Iris pigment epithelial cell (primary cell): ENCODE measurements at places on chromosomes 12 and 14.

DNA sequence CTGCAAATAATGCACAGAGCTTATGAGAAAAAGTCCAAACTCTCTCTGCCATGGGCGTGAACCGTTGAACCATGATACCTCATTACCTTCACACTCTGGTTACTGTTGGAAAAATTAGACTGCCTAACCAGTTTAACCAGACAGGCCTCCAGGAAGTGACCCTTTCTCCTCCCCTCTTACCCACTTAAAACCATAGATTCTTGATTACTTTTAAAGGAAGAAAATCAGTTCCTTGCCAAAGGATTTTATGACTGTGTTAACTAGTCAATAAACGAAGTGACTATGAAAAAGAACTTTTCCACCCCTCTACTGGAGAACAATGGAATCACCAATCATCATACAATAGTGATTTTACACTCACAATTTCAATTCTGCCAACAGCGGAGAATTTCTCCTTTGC is 254.0 kb upstream of the ATP2B1 start:
- no peak for DNase-seq

DNA sequence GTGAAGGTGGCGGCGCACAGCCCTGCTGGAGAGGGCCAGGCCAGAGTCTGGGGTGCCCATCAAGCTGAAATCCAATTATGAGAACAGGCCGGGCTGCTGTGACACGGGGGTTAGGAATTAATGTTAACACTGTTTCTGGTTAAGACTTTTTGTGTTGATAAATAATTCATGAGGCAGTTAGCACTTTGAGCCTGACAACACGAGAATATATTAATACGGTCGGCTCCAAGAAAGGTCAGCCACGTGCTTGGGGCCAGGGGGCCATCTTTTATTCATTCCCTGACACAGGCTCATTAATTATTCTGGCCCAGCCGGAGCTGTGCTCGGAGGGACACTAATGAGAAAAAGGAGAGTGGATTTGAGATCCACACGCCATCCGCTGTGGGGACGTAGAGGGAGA is 45.1 kb downstream of the FBRSL1 start:
- DNase-seq: no peak

DNA sequence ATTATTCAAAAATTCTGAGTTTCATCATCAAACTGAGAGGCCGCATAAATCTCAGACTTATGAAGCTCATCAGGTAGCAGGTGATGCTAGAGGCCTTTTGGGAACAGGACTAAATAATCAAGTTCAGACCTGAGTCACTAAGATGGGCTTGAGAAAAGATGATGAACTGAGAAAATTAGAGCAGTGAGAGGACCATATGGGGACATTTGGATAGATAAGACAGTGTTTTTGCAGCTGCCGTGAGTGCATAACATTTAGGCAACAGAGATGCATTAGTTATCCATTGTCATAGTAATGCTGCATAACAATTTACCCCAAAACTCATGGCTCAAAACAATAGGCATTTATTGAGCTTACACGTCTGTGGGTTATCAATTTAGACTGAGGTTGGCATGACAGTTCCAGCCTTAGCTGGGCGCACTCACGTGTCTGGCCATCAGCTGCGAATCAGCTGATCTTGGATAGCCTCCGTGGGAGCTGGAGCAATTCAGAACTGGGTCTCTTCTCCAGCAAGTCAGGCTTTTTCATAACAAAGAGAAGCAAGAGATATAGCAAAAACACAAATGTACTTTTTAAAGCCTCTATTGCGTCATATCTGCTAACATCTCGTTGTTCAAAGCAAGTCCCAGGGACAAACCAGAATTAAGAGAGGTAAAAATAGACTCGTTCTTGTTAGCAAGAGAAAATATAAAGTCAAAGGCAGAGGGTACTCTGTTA is 72.8 kb downstream of the CAPZA3 start:
- DNase-seq: no peak

DNA sequence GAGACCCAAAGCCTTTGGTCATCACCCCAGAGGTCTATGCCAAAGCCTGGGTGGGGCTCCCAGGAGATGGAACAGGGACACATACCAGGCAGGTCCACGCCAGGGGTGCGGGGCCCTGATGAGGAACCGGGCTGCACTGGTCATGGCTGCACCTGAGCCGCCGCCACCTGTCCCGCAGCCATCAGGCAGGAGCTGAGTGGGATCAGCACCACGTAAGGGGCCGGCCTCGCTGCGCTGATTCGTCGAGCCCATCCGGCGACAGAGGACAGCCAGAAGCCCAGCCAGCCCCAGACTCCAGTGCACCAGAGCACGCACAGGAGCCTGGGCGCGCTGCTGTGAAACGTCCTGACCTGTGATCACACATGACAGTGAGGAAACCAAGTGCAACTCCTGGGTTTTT is 15.9 kb downstream of the DEGS2 start:
- DNase-seq: no peak

DNA sequence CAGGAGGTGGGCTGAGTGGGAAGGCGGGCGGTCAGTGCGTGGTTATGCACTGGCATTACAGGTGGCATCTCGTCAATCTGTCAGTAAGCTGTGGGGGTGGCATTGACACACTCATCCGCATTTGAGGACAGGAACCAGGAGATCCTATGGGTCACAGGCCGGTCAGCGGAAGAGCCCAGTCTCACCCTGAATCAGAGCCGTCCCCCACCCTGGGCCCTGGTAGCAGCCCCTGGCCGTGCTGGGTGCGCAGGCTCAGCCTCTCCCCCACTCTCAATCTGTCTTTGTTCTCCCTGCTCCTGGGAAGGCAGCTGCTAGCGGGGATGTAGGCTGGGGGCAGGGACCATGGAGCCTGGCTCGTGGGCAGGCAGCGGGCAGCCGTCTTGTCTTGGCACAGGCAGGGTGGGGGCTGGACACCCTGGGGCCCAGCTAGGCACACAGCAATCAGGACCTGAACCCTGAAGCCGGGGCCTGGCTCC is 5.1 kb downstream of the INF2 start:
- no peak for DNase-seq
